Glutamatergic neuron (in vitro differentiated cells): ENCODE measurements at places on chromosomes 6 and 20. TPM values are rescaled to one million over a fixed set of nuclear protein-coding genes. Genes with fewer than 3 reads are reported as not detected.

Gene SLC44A4
- total RNA-seq = not detected

Gene SULF2
- 97.8 TPM for total RNA-seq

Gene BRPF3
- total RNA-seq = 36.2 TPM

GRCh38 chr20:57573894-57574293, 13.0 kb downstream of the PCK1 start:
- DNase-seq = peak; percentile 39

GRCh38 chr6:108115598-108116058, 41.1 kb upstream of the OSTM1 start:
- DNase-seq = peak; percentile 65
